Stimulated activated memory B cell treated with anti-CD40 and anti-IgM and Interleukin-4, amounts not matched to agents 10 μg/mL and 1 μg/mL and 100 μg/mL, for 72 hours (primary cell): ENCODE measurements at places on chromosomes 4 and X.

DNA sequence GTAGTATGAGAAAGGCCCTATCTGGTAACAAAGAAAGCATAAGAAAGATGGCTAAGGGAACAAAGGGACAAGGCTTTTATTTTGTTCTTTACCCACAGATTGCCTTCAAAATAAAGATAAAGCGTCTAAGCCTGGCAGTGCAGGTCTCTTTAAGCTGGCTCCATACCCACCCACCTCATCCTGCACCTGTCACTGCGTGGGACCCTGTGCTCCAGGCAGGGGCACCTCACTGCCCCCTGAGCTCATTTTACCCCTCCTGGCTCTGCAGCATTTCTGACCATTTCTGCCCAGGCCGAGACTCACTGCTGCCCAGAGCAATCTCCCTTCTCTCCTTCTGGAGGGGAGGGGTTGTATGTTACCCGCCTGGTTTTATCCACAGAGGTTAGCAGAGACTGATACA lies 1.7 kb upstream of the CYP4V2 start:
- no peak for ATAC-seq

- no peak for ATAC-seq
Observed at GRCh38 chr4:54067166-54067565, 2.8 kb upstream of the CHIC2 start.

GRCh38 chr4:168791376-168791775 lies 218.7 kb downstream of the CBR4 start:
- ATAC-seq = no peak

DNA sequence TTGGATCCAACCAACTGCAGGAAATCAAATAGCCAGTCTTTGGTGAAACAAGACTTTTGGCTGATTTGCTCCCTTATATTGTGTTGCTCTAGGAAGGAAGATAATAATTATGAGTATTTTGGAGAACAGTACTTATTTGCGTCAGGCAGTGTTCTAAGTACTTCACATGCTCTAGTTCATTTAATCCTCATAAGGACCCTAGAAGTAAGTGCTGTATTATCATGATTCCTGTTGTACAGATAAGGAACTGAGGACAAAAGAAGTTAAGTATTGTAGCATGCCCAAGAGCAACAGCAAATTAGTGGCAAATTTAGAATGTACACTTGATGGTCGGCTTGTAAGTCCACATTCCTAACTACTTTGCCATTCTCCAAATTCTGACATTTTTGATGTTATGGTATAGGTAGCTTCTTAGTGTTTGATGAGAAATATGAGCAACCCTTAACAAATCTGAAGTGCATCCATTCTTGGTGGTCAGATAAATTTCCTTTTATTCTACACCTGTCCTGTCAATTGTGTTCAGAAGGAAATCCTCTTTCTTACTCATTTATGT lies 72.0 kb downstream of the SPRY1 start:
- no peak for ATAC-seq

DNA sequence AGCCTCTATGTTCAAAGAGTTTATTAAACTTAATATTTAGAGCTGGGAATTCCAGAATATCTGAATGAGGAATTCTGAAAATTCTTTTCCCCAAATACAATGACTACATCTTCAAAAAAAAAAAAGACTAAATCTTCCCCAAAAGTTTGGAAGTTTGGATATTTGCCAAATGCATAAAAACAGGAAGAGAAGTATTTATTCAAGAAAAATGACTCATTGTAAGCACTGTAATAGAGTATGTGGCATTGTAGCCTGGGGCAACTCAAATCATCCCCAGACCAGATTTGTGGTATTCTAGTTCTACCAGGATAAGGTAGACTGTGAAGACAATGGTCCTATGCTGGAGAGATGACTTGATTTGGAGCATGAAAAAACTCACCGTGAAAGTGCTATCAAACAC lies 78.5 kb upstream of the PDHA2 start:
- ATAC-seq = no peak

- ATAC-seq = no peak
Observed at GRCh38 chr4:143082701-143083100, 102.0 kb upstream of the USP38 start.

DNA sequence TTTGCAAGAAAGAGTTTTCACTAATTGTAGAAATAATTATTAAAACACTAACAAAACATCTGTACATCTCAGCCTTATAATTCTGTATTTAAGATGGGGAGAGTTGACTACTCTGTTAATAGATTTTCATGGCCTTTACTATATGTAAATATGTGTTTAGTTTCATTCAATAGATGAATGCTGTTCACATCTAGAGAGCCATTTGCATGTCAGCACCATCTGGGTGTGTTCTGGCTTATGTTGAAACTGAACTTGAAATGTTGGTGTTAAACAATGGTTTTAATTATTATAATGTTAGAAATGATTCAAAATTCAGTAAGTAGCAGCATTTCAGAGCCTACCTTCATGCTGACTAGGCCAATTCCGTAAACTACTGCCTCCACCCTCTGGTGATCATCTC lies 102.5 kb upstream of the ADAD1 start:
- no peak for ATAC-seq

DNA sequence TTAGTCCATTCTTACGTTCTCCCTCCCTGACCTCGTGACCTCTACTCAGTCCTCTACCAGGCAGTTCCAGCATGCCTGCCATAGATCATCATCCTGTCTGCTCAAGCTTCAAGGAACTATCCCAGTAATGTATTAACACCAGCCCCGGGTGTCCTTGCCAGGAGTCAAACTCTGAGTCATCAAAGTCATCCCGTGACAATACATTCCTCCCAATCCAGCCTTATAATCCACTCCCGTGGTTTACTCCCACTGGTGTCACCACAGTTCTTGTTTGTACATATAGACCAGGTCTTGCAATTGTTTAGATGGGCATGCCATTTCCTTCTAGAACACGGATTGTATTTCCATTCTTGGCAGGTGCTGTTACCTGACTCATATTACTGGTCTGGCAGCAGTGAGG lies 68.7 kb upstream of the TAB3 start:
- no peak for ATAC-seq

DNA sequence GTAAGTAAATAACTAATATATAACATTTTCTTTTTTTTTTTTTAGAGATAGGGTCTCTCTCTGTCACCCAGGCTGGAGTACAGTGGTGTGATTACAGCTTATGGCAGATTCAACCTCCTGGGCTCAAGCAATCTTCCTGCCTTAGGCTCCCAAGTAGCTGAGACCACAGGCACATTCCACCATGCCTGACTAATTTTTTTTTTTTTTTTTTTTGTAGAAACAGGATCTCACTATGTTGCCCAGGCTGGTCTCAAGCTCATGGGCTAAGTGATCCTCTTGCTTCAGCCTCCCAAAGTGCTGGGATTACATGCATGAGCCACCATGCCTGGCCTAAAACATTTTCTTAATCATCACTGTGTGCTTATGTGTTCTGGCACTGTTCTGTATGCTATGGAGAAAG lies 32.8 kb downstream of the MGARP start:
- ATAC-seq = no peak

DNA sequence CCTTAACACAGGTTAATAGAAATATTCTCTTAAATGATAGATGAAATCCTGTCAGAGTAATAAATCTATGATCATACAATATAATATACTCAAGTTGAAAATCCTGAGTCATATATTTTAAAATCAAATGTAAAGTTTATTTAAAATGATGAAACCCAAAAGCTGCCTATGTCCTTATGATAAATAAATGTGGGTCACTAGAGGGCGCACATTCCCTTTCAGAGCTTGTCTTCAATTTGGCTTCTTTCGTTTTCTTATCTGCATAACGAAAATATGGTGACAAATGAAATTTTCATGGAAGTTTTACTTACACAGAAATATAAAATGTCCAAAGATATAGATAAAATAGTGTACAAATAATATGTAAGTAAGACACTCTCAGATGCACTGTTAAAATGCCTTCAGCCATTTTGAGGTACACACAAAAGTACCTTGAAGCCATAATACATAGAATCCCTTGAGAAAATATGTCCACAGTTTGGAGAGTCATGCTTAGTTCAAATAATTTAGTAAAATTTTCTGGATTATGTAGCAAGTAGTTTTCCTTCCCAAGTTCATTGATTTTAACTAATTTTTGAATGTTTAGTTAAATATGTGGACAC lies 680.4 kb downstream of the DMD start:
- ATAC-seq = no peak

- ATAC-seq = no peak
Observed at GRCh38 chr4:24862073-24862751, 50.6 kb downstream of the CCDC149 start.

- ATAC-seq = no peak
Observed at GRCh38 chr4:113483131-113483530, 278.4 kb downstream of the CAMK2D start.

DNA sequence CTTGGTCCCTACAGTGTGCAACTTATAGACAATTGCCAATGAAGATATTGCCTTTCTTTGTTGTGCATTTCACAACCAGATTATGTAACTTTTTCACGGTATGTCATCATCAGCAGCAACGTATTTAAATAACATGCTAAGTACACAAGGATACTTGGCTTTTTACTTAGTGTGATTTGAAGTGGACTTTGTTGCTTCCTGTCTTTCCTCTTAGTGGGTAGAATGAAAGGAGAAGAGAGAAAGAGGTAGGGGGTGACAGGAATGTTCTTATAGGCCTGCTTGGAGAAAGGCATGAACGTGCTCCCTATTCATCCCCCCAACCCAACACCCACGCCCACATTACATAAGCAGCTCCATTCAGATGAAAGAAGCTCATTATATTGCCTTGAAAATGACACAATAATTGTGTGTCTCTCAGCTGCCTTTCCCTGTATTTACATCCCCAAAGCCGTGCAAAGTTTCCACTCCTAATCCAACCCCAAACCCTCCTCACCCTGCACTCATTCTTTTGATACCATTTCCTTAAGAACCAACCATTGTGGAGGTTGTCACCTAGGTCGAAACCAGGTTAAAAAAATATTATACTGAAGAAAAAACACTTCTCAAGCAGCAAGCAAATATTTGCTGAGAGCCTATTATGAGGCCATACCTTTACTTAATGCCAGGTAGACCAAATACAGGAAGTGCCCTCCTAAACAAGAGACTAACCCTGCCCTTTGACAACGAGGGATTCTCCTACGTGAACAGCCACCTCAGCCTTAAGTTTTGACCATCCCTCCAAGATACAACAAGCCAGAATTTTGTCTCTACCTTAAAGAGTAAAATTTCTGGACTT lies 25.2 kb upstream of the GK start:
- no peak for ATAC-seq
